Adrenal gland (tissue), 19 donors: ENCODE measurements at places on chromosomes 6 and 20.

DNA sequence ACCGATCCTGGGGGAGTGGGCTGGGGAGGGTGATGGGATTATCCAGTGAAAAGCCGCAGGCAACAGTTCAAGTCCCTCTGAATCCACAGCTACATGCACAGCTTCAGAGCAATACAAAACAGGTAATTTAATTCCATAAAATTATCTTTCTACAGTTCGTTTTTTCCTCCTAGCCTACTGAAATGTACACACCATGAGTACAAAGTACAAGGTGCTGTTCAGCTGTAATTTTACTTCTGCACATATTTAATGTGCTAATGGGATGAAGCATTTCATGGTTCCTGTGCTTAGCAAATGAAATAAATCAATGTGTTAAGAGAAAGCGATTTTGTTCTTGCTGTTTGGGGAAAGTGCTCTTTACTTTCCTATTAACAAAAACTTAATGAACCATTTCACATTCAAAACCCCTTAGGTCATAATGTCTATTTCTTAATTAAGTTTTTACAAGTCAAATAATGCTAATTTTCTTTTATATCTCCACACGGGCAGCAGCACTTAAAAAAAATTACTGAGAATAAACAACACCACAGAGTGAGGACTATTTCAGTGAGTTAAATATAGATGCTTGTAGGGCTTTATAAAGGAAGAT is 71.8 kb downstream of the INSM1 start:
- no peak for DNase-seq

DNA sequence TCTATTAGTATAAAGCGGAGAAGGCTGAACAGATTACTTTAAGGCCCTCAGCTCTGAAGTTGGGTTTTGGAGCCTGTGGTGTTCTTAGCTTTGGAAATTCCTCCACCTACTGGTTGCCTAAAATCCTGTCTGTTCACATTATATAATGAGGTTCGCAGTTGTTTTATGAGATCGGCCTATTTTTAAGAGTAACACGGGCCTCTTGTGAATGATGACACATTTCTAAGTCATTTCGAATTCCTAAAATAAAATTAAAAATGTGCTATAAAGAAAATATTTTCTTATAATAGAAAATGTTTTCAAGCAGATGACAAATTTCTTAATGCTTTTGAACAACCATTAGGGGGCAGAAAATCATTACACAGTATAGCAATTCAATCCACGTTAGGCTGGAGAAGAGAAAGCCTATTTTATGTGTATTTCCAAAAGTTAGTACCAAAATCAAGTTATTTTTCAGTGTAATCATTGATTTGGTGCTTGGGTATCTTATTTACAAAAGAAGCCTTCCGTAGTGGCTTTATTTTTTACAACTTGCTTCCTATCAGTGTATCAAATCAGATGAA is 15.8 kb upstream of the FAM8A1 start:
- DNase-seq = peak; percentile 63

DNA sequence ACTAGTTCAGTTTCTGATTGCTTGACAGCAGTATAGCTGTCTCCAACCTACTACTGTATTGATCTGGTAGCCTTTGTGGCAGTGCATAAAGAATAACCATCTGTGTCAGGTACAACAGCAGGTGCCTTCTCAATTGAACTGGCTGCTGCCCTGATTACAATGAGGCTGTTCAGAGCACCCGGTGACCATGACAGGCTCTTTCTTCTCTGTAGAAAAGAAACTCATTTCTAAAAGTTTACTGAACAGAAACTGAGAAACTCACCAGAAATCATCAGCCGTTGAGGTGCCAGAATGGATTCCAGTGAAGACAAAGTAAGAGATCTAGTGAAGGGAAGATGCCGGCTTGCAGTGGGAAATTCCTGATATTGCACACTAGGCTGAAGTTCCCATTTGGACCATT is 954.4 kb downstream of the PHF3 start:
- no peak for DNase-seq

DNA sequence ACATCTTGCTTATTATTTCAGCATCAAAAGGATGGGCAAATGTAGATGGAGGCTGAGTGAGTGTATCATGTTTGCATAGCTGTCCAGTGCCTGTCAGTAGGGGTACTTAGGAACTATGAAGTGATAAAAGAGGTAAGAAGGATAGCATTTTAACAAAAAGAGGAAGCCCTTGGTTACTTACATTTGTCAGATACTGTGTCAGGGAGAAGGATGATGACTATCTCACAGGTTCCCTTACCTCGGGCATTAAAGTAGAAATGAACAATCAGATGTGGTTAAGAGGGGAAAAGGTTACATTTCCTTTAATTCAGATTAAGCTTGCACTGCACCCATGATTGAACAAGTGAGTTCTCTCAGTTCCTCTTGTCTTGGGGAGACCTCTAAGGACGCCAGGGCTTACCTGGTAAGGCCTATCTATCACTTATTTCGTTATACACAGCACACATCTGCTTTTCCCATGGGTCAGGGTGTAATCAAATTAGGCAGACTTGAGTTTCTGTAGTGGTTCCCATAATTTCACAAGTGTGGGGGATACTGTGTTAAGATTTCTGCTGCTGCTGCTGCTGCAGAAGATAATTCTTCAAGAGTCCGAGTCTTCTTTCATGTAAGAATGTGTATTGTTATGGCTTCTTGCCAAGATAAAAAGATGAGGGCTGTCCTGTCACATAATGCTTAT is 4.5 kb downstream of the FOXO3 start:
- no peak for DNase-seq

DNA sequence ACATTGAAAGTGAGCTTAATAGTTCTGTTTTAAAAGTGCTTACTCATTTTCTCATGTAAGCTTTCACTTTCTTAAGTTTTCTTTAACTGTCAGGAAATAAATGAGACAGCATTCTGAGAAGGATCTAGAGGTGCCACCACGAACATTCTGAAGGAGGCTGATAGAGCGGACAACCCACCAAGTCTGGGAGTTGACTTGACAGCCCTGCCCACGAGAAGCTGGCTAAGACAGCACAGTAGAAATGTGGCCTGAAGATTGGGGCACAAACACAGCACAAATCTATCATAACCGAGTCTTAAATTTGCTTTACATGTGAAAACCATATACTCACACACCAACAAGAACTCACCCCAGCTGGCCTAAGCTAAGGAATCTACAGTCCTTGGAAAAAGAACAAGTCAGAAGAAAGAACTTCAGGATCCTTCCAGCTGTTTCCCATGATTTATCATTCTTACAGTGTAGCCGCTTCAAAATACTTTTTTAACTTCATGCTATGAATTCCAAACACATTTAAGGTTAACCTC is 144.2 kb upstream of the TNFAIP3 start:
- no peak for DNase-seq

GRCh38 chr6:55957961-55958422 is 82.6 kb upstream of the BMP5 start:
- no peak for DNase-seq
